ENCODE measurements at places on chromosomes 1 and 21. TPM values are rescaled to one million over a fixed set of nuclear protein-coding genes. Genes with fewer than 3 reads are reported as not detected.

The LINGO4 gene
- not detected for total RNA-seq

DNA sequence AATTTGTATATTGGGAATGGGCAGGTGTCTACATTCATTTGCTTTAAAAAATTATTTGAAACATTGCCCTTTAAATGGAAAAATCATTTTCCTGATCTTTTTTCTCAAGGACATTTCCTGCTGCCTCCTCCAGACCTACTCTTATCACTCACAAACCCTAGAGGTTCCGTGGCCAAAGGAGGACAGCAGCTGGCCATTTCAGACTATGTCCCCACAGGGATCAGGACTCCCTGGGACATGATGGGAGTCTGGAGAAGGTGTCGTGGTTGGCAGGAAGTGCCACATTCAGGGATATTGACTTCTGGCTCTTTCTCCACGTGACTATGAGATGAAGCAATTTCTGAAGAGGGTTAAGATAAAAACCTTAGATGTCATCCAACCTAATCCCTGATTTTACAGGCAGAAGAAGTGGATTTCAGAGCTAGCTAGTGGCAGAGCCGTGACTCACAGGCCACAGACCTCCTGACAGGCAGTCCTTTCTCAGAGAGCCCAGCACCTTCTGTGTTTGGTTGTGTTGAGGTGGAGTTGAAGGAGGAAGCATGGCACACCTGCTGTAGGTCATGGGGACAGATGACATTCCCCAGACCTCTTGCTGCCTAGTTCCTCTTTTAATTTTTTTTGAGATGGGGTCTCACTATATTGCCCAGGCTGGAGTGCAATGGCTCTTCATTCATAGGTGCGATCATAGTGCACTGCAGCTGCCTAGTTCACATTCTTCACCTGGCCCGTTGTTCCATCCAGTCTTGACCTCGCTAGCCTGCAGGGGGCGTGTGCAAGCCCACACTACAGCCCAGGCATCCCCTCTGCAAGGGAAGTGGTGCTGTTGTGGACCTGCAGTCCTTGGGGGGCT, 25.5 kb upstream of the IL10 start:
- peak; percentile 32 for DNase-seq

GRCh38 chr21:27505516-27505915, 538.6 kb upstream of the ADAMTS5 start:
- DNase-seq: peak; percentile 62

DNA sequence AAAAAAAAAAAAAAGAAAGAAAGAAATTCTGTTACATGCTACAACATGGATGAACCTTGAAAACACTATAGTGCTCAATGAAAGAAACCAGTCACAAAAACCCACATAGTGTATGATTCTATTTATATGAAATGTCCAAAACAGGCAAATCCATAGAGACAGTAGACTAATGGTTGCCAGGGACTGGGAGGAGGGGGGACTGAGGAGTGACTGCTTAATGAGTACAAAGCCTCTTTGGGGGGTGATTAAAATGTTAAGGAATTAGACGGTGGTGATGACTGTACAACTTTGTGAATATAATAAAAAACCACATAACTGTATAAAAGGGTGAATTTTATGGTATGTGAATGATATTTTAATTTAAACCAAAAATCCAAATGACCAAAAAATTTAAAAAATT, 116.0 kb upstream of the GUCA2B start:
- peak; percentile 24 for DNase-seq

DNA sequence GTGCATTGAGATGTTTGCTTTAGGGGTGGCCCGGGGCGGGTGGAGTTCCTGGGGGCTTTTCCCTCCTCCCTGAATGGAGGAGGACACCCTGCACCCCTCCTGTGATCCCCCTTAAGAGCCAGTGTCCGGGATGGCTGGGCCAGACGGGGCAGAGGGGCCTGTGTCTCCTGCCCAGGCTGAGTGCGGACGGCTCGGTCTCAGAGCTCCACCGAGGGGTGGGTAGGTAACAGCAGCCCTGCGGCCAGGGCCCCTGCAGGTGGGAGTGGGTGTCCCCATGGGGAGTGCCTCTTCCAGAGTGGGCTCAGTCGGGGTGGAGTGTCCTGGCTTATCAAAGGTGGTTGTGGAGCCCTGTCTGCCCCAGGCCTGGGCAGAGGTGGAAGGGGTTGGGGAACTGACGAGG, 23.1 kb downstream of the TP73 start:
- no peak for DNase-seq

DNA sequence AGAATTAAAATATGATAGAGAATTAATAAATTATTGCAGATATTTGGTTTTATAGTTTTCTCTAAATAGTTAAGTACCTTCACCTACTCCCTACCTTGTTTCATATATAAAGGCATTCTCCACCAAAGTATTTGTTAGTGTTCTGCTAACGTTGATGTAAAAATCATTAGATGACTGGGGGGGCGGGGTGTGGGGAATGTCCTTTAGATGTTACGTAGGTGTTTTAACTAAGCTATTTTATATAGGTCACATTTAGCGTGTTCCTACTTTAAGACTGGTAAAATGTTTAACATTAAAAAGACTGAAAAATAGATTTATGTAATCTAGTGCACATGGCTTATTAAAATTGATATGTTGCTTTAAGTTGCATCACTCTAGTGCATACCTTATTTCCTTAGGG, 48.6 kb downstream of the PTPRC start:
- no peak for DNase-seq
